MG63 (cell line): ENCODE measurements at places on chromosomes 5 and 9. TPM values are rescaled to one million over a fixed set of nuclear protein-coding genes. Genes with fewer than 3 reads are reported as not detected.

GRCh38 chr5:137566780-137567179 is 67.7 kb upstream of the SPOCK1 start:
- peak; percentile 63 for DNase-seq

GRCh38 chr5:116750631-116751580 is 176.3 kb upstream of the SEMA6A start:
- DNase-seq, result no peak

DNA sequence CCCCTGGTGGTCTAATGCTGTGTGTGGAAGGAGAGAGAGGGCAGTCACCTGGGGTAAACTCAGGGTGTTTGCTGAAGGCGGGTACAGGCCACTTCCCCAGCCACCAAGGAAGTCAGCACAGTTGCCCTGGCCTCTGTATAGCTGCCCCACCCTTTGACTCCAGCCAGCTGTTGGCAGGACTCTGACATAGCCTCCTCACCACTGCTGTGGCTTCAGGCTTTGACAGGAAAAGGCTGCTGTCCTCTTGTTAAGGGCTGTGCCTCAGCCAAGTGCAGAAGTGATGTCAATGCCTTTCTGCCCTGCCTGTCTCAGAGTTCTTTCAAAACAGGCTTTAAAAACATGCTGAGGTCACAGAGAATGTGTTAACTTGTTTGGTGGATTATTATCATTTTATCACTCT is 487.2 kb upstream of the KLF4 start:
- DNase-seq, result peak; percentile 62

GRCh38 chr9:129936222-129936621 is 101.0 kb downstream of the USP20 start:
- DNase-seq, result no peak

GRCh38 chr5:34452170-34452828 is 203.8 kb upstream of the RAI14 start:
- no peak for DNase-seq

GRCh38 chr5:116135344-116135743 is 50.5 kb downstream of the COMMD10 start:
- DNase-seq, result no peak

- DNase-seq, result no peak
Measured at GRCh38 chr9:35653611-35654010, 2.9 kb upstream of the SIT1 start.

GRCh38 chr9:122954253-122954691 is 13.5 kb downstream of the RABGAP1 start:
- DNase-seq, result no peak

GRCh38 chr5:135213466-135214239 is 179.6 kb upstream of the PITX1 start:
- DNase-seq, result no peak

DNA sequence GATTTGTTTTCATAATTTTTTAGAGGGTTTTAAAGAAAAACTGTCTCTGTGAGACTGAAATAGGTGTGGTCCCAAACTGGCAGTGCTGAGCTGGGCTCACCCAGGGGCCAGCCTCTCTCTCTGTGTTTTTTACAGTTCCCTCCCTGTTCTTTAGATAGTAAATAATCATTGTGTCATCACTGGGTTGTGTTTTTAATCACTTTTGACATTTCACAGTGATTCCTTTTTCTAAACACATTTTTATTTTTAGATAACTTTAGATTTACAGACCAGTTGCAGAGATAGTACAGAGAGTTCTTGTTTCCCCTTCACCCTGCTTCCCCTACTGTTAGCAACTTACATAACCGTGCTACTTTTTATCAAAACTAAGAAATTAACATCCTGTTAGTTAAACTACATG is 44.4 kb downstream of the MAP1B start:
- peak; percentile 23 for DNase-seq

DNA sequence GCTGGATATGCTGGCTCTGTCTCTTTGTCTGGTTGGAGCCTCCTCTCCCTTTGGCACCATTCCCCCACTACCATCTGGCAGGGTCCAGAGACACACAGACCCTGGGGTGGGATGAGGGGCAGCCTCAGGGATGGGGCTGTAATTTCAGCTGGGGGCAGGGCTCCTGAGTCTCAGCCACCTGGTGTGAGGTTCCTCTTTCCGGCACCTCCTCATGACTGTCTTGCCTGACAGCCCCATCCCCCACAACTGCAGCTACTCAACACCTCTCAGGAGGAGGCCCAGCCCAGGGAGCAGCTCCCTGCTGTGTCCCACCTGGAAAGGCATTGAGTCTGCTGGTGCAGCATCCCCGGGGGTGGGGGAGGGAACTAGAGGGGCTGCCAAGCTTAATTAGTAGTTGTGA is 11.7 kb upstream of the RPS14 start:
- DNase-seq, result no peak

- DNase-seq, result peak; percentile 31
Measured at GRCh38 chr5:10424124-10424731, 17.5 kb upstream of the ROPN1L start.

Gene CDC25C
- total RNA-seq, result 20.2 and 23.9 TPM in 2 replicates

Gene CD274
- total RNA-seq, result 0.05 and 0.13 TPM in 2 replicates

Gene TPM2
- 2,986 and 3,667 TPM in 2 replicates for total RNA-seq

Gene ARID3C
- total RNA-seq, result 0.16 TPM in 1 of 2 replicates, not detected in the other

Gene OR1Q1
- not detected in 2 replicates for total RNA-seq

Gene ECSCR
- total RNA-seq, result 0.63 and 0.74 TPM in 2 replicates
